CD8-positive, alpha-beta memory T cell (primary cell): ENCODE measurements at places on chromosomes 16 and 17.

GRCh38 chr17:54950116-54950515, 18.3 kb downstream of the COX11 start:
- no peak for DNase-seq

- DNase-seq, result no peak
These were observed 172.7 kb downstream of the TANC2 start for GRCh38 chr17:63138713-63139112.

GRCh38 chr16:68417711-68418301, 30.5 kb downstream of the SMPD3 start:
- peak; percentile 79 for DNase-seq

- peak; percentile 82 for DNase-seq
These were observed 15.4 kb downstream of the FLYWCH1 start for GRCh38 chr16:2927010-2927646.

- no peak for DNase-seq
These were observed 206.8 kb upstream of the SOX9 start for GRCh38 chr17:71914042-71914441.

GRCh38 chr17:27888945-27889344, 4.2 kb downstream of the LYRM9 start:
- DNase-seq, result no peak

- DNase-seq, result no peak
These were observed 5.9 kb downstream of the RNF43 start for GRCh38 chr17:58411408-58411894.

DNA sequence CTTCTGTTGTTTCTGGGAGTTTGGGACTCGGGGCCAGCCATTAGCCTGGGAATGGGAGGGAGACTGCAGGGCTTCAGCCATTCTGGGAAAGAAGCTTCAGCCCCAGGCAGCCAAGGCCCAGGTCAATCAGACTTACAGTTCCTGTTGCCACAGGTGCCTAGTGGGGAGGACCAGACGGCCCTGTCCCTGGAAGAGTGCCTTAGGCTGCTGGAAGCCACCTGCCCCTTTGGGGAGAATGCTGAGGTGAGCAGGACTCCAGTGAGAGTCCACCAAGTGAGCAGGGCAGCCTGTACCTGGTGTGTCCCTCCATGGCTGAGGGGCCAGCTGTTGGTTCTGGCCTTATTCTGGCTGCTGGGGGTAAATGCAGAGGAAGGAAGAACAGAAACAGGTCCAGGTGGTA, 8.7 kb downstream of the NFE2L1 start:
- no peak for DNase-seq

DNA sequence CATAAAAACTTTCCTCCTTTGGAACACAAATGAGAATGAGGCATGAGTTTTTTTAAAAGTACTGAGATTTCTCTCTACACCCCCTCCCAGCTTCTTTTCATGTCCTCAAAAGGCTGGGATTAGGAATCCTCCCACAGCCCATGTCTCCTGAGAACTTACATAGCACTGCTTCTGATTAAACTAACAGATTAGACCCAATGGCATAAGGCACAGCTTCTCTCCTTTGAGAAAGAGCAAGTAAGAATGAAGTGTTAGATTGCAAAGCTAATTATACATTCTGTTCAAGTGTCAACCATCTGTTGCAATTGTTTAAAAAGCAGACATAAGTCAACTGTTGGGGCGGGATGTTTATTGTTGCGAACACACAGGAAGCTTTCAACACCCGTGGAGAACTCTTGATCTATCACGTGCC, 715.1 kb downstream of the CDH11 start:
- no peak for DNase-seq

- no peak for DNase-seq
These were observed 338.3 kb downstream of the BCAS3 start for GRCh38 chr17:61015966-61016365.
